ENCODE measurements at places on chromosomes 16 and 17. TPM values are rescaled to one million over a fixed set of nuclear protein-coding genes. Genes with fewer than 3 reads are reported as not detected.

Gene GJD3
- not detected for total RNA-seq

Gene SPNS2
- 16.6 TPM for total RNA-seq

Gene MGRN1
- 43.8 TPM for total RNA-seq

Gene NOL11
- 56.1 TPM for total RNA-seq

Gene CD79B
- 0.92 TPM for total RNA-seq

Gene KRTAP4-1
- not detected for total RNA-seq

Gene CCL23
- not detected for total RNA-seq

Gene CCL16
- not detected for total RNA-seq

Gene NPW
- total RNA-seq, result not detected

Gene TEKT1
- total RNA-seq, result 9.5 TPM

Gene KRT24
- total RNA-seq, result not detected

Gene OTOP2
- not detected for total RNA-seq

Gene ABCC11
- 0.46 TPM for total RNA-seq

Gene UNK
- 31.1 TPM for total RNA-seq

Gene TEX19
- total RNA-seq, result not detected

Gene KLHL10
- not detected for total RNA-seq

Gene MT4
- total RNA-seq, result not detected

Gene MYH11
- total RNA-seq, result 0.23 TPM

Gene NEUROD2
- 0.46 TPM for total RNA-seq

Gene ABCA8
- 7.4 TPM for total RNA-seq

Gene NLE1
- 20.5 TPM for total RNA-seq

Gene CCDC154
- total RNA-seq, result 0.23 TPM

Gene PNMT
- 3.2 TPM for total RNA-seq

Gene TVP23A
- total RNA-seq, result 20.8 TPM

Gene SPATA22
- total RNA-seq, result 2.8 TPM

Gene KRTAP4-11
- not detected for total RNA-seq

Gene TRPV3
- 2.8 TPM for total RNA-seq

Gene ACSM2B
- 1.2 TPM for total RNA-seq

Gene MEIOB
- total RNA-seq, result 1.8 TPM

Gene HS3ST2
- 4.2 TPM for total RNA-seq
